Fibroblast of skin of right quadriceps (primary cell): ENCODE measurements at places on chromosomes 4 and X.

DNA sequence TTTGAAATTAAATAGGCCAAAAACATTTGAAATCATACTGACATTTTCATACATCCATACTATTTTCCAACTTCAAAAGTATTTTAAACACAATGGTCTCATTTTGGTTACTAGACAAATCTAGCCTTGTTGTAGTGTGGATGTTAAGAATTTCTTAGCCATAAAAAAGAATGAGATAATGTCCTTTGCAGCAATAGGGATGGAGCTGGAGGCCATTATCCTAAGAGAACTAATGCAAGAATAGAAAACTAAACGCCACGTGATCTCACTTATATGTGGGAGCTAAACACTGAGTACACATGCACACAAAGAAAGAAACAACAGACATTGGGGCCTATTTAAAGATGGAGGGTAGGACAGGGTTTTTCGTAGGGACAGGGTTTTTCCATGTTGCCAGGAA is 153.8 kb downstream of the CCSER1 start:
- DNase-seq: no peak

DNA sequence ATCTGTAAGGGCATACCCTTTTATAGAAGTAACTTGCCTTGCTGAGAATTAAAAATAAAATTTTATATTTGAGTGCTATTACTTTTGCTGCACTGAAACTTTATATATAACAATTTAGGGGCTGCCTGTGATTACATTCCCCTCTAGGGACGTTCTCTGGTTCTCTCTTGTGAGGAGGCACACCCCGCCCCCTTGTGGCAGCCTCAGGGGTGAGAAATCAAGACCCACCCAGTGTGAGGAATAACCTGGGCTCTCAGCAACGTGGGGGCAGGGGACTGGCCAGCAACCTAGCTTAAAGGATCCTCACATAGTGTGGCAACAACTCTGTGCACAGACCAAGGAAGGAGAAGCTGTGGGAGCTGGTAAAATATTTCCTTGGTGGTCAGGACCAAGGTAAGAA is 43.7 kb downstream of the MAGEA9 start:
- peak; percentile 3 for DNase-seq

DNA sequence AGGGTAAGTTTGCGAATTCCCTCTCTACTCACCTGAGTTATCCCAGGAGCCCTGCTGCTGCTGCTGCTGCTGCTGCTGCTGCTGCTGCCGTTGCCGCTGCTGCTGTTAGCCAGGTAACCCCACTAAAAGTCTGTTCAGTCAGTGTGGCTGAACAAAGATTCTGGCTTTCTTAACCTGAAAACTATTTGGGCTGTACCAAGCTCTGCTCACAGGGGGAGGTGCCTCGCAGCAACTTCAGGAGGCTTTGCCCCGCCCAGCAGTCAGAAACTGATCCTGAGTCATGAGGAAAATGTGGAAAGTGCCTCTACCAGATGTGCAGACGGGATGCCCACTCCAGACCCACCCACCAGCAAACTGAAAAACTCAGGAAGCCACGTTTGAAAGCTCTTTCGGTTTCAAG is at the start of gene CAPN6:
TSS of gene CAPN6 (minus strand) at position 145 of the 400 bp plus-strand sequence. CDS start 6,547 bp downstream, outside the sequence.
- DNase-seq: peak; percentile 10

DNA sequence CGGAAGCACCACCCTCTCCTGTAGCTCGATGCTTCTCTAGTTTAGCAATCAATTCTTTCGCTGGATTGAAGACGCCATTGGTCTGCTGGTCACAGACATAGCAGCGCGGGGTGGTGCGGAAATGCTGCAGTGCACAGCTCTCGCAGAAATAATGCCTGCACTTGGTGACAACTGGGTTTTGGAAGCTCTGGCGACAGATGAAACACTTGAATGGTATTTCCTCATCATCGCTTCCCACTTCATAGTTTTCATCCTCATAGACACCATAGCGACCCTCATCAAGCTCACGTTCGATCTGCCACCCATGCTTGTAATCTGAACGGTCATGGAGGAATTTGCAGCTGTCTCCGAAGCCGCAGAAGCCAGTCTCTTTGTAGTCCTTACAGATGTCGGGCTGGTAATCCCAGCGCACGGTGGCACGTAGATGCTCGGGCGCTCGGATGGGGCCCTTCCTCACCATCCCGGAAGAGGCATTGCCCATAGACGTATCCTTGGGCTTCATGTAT is 854 bp downstream of the RNF113A start:
- peak; percentile 24 for DNase-seq

DNA sequence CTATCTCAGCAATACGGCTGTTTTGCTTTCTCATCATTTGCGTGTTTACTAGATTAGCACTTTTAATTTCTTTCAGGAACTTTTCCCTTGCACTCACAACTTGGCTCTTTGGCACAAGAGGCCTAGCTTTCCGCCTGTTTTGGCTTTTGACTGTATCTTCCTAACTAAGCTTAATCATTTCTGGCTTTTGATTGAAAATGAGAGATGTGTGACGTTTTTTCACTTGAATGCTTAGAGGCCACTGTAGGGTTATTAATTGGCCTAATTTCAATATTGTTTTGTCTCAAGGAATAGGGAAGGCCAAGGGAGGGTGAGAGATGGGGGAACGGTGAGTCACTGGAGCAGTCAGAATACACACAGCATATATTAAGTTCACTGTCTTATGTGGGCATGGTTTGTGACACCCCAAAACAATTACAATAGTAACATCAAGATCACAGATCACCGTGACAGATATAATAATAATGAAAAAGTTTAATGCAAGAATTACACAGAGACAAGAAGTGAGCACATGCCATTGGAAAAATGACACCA is 27.3 kb downstream of the MND1 start:
- DNase-seq: no peak

DNA sequence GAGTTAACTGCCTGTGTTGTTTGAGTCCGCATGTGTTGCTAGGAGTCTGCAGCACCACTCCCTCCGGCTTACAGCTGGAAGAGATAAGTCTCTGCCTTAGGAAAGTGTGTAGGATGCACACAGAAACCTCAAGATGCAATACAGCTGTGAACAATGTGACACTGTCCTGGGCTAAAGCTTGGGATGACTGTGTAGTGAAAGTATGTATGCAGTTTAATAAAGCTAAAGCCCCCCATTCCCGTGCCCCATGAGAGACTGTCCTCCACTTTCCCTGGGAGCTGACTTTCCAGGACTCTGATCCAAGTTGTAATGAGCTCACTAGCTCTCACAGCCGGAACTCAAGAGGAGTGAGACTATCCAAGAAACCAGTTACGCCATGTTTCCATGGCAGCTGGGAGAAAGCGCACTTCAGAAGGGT is 156.6 kb upstream of the FTHL17 start:
- peak; percentile 86 for DNase-seq

GRCh38 chr4:184765473-184766340 is 31.8 kb upstream of the CENPU start:
- no peak for DNase-seq

DNA sequence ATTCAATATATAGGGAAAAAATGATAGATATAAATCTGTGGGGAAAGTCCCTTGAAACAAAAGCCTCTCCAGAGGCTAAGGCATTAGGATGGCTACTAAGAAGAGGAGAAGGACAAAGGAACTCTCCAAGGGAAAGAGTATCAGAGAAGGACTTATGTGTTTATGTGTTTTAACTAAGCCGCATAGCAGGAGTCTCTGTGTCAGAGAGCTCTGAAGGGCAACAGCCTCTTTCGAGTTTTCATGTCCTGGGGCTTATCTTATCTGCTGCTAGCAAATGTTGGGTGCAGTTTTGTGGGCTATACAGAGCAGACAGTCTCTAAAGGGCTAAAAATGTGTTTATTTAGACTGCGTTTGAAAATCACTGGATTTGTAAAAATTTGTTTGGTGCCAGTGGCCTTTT is 1145.6 kb upstream of the DIAPH2 start:
- DNase-seq: no peak

DNA sequence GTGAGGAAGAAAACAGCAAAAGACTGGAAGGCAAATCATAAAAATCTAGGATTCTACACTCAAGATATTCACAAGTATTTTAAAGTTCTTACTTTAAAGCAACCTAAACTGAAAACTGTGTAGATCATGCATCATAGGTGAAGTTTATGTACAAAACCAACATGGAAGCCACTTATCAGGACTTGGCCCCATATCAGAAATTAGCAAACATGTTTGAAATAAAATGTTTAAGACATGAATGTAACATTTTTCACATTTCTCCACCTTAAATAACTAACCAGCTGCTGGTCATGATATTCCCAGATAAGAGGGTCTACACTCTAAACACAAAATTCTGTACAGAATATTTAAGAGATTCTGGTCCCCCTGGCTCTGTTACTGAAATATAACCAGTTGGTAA is 38.5 kb downstream of the APBB2 start:
- DNase-seq: peak; percentile 23

DNA sequence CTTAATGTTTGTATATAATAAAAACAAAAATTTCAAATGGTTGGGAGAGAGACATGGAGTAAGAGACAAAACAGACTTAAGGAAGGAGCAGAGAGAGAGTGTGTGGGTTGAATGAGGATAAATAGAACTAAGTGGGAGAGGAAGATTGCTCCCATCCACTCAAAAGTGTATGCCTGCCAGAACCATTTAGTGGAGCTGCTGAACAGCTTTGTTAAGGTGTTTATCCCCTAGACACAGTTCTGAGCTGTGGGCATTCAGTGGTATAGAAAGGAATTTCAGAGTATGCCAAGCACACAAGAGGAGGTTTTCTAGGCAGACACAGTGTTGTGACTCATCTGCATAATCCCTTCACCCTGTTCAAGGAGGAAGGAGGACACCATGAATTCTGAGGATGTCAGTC is 508.6 kb upstream of the EPHA5 start:
- DNase-seq: peak; percentile 44

DNA sequence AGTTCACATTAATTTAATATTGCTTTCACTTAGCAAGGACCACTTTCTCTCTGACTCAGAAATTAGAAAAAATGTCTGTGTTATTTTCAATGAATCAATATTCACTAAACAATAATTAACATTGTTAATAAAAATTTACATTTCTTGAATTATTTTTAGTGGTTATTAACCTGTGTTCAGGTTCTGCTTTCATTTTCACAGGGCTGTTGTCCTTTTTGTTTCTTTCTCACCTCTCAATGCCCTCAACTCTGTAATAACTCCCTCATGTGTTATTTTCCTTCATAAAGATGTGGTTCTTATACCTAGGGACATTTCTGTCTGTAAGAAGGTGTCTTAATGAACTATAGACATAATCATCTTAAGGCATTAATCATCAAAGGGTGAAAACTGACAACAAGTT is 43.1 kb upstream of the PRR27 start:
- DNase-seq: no peak

GRCh38 chr4:181756451-181757095 is 486.6 kb upstream of the TENM3 start:
- peak; percentile 50 for DNase-seq
